ENCODE measurements at places on chromosomes 3 and 15.

DNA sequence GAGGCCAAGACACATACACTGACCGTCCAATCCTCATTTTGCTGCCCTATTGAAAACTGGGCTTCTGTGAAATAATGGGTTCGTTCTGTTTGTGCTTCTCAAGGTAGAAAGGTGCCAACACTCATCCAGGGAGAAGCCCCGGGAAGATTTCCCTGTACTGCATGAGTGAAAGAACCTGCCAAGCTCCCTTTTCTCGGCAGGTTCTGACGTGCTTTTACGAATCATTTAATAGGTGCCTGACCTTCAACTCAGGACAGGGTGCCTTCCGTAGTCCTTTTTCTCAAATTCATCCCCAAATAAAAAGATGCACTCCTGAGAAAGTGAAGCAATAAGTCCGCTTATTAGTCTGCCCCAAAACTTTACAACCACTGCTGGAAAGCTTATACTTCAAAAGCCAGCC, 64.2 kb downstream of the B3GNT5 start:
- no peak for DNase-seq

GRCh38 chr15:69289342-69290146, 9.2 kb upstream of the PAQR5 start:
- DNase-seq: no peak

DNA sequence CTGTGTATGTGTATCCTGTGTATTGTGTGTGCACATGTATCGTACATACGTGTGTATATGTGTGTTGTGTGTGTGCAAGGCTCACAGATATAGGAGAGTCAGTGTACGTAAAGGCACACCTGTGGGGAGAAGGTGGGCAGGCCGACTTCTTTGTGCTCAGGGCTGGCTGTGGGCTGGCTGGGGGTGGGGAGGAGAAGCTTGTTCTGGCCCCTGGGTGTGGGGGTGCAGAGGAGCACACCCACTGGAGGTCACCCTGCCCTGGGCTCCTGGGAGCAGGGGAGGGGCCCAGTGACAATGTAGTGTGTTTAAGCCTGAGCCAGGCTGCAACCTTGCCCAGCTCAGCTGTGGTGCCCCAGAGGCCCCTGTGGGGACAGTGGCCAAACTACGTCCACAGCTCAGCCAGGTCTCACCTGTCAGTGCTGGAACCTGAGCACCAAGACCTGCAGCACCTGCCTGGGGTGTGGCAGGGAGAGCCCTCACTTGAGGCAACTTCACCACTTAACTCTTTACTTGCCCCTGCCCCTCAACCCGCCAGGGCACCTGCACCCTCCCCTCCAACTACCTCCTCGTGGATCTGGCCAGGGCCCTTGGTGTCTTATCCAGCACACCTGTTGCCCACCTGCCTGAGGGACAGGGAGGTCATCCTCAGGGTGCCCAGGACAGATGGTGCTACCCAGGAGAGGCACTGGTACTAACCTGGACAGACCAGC, 2.6 kb upstream of the HHATL start:
- DNase-seq: no peak

DNA sequence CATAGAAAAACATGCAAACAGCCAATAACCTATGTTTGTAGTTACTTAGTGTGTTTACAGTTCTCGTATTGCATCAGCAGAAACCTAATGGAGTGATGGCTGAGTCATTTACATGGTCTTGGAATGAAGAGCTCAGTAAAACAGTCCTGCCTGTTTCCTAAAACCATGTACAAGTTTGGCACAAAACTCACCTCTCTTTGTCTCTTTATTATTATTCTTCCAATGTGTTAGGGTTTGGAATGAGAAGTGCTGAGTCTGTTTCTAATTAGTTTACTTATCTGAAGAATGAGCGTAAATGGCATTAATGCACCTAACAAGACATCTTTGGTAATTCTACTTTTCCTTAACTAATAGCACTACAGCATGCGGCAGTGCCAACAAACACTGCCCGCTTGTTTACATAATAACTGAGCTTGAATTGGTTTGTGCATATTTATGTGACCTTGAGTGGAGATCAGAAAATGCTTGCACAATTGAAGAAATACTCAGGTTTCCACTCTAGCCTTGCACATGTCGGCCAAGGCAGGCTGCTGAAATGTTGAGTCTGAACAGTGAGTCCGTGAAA, 385.4 kb upstream of the SEMA6D start:
- DNase-seq: no peak

GRCh38 chr15:97566961-97567360, 393.5 kb upstream of the ARRDC4 start:
- DNase-seq: no peak

DNA sequence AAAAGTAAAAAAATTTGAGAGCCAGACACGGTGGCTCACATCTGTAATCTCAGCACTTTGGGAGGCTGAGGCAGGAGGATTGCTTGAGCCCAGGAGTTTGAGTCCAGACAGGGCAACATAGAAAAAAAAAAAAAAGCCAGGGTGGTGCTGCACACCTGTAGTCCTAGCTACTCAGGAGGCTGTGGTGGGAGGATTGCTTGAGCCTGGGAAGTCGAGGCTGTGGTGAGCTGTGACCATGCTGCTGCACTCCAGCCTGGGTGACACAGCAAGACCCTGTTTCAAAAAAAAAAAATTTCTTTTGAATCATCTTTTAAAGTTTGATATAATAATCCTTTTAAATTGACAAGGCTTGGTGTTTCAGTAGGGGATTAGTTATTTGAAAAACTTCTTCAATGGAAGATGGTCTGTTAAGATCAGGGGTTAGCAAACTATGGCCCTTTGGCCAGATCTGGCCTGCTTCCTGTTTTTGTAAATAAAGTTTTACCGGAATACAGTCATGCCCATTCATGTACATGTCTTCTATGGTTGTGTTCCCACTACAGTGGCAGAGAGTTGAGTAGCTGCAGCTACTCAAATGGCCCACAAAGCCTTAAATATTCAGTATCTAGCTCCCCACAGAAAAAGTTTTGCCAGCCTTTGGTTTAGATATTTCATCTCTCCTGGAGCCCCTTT, 28.9 kb downstream of the CDAN1 start:
- no peak for DNase-seq

Measured in naive thymus-derived CD4-positive, alpha-beta T cell (primary cell).